ENCODE measurements at places on chromosomes 12 and 14. TPM values are rescaled to one million over a fixed set of nuclear protein-coding genes. Genes with fewer than 3 reads are reported as not detected.

- H3K27ac ChIP-seq: no peak overlapping the region
- H3K4me3 ChIP-seq: no peak overlapping the region
- no peaks in the 10 kb centered on the region for H3K27me3 ChIP-seq
Observed at GRCh38 chr12:20245491-20245890, 122.8 kb upstream of the PDE3A start.

DNA sequence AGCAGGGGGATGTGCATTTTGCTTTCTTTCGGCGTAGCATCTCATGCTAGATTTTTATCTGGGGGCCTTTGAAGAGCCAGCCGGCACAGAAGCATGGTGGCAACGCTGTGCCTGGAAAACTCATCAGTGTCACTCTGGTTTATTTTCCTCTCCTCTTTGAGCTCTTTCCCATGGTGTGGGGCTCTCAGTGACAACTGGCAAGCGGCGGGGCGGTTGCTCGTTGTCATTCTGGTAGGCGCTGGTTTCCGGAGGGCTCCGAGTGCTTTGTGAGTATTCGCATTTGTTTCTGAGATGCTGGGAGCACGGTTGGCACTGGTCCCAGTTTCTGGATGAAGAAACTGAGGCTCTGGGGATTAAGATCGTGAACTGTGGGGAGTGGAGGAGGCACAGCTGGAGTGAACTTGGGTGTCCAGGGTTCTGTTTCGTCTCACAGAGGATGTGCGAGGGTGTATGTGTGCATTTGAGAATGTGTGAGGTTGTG is 23.3 kb downstream of the TPCN1 start:
- no peak overlapping the region for H3K4me3 ChIP-seq
- no peaks in the 10 kb centered on the region for H3K27me3 ChIP-seq
- peak overlapping the region; percentile 82 for H3K27ac ChIP-seq
- DNase-seq: no peak
- H3K36me3 ChIP-seq: peaks cover 19% of the 10 kb centered on the region

C14orf39 gene
- total RNA-seq: 0.55 TPM

DNA sequence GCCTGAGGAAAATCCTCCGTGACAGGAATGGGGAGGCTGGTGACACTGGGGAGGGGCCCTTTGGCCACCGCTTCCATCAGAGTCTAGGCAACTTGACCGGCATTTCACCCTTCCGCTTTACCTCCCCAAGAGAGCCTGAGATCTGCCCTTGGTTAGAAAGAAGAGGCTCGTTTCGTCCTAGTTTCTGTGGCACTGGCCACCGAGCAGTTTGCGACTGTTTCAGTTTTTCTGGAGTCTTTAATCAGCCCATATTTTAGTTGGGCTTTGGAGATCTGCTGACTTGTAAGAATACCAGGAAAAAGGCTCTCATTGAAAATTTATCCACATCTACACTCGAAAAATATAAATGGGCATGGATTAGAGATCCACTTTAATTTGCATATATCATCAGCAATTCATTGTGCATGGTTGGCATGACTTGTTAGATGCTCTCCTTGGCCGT is 414 bp upstream of the ANKS1B start:
- no peaks in the 10 kb centered on the region for H3K36me3 ChIP-seq
- no peak for DNase-seq
- peak overlapping the region; percentile 45 for H3K27ac ChIP-seq
- peak overlapping the region; percentile 81 for H3K4me3 ChIP-seq
- H3K27me3 ChIP-seq: no peaks in the 10 kb centered on the region

- H3K4me1 ChIP-seq: no peaks in the 10 kb centered on the region
- no peaks in the 10 kb centered on the region for H3K27me3 ChIP-seq
- no peaks in the 10 kb centered on the region for H3K36me3 ChIP-seq
- H3K4me3 ChIP-seq: no peak overlapping the region
- H3K27ac ChIP-seq: no peak overlapping the region
Observed at GRCh38 chr14:22210026-22210425, 379.0 kb downstream of the DAD1 start.

- no peak overlapping the region for H3K27ac ChIP-seq
- no peak for DNase-seq
- no peak overlapping the region for H3K4me3 ChIP-seq
- no peaks in the 10 kb centered on the region for H3K36me3 ChIP-seq
Observed at GRCh38 chr14:86897704-86898513, 1095.1 kb downstream of the GALC start.

GRCh38 chr14:41607304-41607775 is 664 bp downstream of the LRFN5 start:
- peaks cover 29% of the 10 kb centered on the region for H3K27me3 ChIP-seq
- DNase-seq: peak; percentile 68
- no peaks in the 10 kb centered on the region for H3K36me3 ChIP-seq
- peaks cover 24% of the 10 kb centered on the region for H3K4me1 ChIP-seq

- no peak overlapping the region for H3K4me3 ChIP-seq
- H3K27me3 ChIP-seq: no peaks in the 10 kb centered on the region
- no peaks in the 10 kb centered on the region for H3K36me3 ChIP-seq
- peak overlapping the region; percentile 57 for H3K27ac ChIP-seq
- H3K4me1 ChIP-seq: no peaks in the 10 kb centered on the region
Observed at GRCh38 chr14:32682214-32682613, 256.5 kb upstream of the NPAS3 start.

DNA sequence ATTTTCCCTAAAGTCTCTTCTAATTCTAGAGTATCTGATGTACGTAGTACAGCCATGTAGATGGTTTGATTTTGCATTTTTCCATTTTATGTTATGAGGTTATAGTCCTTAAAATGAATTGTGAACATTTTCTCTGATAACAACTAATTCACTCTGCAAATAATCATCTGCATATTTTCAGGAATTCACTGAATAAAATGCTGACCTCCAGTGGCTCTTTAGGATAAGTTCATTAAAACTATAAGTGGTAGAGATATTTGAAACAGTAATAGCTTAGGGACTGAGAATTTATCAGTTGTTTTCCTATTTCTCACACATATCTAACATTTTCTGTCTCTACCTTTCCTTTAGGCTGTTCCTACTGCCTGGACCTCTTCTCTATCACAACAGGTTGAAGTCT is 4.4 kb downstream of the MSRB3 start:
- DNase-seq: no peak
- H3K4me1 ChIP-seq: peaks cover 11% of the 10 kb centered on the region
- H3K4me3 ChIP-seq: no peak overlapping the region
- H3K36me3 ChIP-seq: no peaks in the 10 kb centered on the region

CCDC88C gene
- 8.8 TPM for total RNA-seq

SIX4 gene
- total RNA-seq: 8.1 TPM

Data from spinal cord (tissue), 10 donors.